Activated CD4-positive, alpha-beta T cell treated with anti-CD3 and anti-CD28 coated beads, Interleukin-2, amount 10 ng/mL, durations not matched to agents 24 days and 14 days (primary cell): ENCODE measurements at places on chromosomes 12 and 14.

DNA sequence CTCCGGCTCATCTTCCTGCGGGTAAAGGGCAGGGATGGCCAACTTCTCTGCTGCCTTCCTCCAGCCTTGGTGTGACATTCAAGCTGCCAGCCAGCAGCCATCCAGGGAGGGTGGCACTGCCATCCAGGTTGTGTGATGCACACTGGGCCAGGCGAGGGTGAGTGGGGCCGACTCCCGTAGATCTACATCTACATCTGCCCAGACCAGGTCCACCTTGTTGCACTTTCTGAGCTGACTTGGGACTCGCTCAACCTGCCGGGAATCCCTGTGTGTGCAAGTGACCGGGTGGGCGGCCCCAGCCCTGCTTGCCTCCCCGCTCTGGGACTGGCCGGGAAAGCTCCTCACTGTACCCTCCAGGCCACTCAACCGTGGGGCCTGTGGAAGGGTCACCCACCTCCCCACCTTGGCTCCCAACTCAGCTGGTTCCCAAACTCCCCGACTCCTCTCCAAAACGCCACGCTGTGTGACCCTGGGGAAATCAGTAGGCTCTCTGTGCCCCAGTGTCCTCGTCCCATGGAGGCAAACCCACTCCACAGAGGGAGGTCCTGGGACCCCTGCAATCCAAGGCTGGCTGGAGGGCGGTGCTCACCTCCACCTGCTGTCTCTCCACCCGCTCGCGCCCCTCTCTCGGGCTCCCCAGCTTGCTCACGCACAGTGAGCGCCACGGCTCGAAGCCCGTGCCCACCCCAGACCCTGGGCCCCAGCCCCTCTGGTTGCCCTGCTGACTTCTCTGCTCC is 14.7 kb downstream of the JAG2 start:
- H3K27me3 ChIP-seq, result no peaks in the 10 kb centered on the region
- H3K36me3 ChIP-seq, result no peaks in the 10 kb centered on the region
- no peak overlapping the region for H3K4me3 ChIP-seq

DNA sequence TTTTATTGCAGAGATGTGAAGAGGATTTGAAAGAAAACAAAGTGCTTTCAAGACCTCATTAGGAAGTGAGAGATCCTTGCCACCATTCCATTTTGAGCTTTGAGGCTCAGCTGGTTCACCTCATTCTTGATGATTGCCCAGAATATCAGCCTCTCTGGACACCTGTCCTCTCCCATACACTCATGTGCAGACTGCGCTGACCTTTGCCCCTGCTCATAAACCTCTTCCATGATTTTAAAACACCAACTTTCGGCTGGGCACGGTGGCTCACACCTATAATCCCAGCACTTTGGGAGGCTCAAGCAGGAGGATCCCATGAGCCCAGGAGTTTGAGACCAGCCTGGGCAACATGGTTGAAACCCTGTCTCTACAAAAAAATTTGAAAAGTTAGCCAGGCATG is 8.9 kb downstream of the COX14 start:
- no peak overlapping the region for H3K27ac ChIP-seq
- H3K27me3 ChIP-seq, result no peaks in the 10 kb centered on the region
- peaks cover 45% of the 10 kb centered on the region for H3K36me3 ChIP-seq
- H3K4me3 ChIP-seq, result no peak overlapping the region

- no peaks in the 10 kb centered on the region for H3K4me1 ChIP-seq
- no peak for DNase-seq
- no peak overlapping the region for H3K27ac ChIP-seq
- H3K27me3 ChIP-seq, result no peaks in the 10 kb centered on the region
- no peaks in the 10 kb centered on the region for H3K36me3 ChIP-seq
These were observed 525.1 kb upstream of the FBXO33 start for GRCh38 chr14:39957290-39957689.

DNA sequence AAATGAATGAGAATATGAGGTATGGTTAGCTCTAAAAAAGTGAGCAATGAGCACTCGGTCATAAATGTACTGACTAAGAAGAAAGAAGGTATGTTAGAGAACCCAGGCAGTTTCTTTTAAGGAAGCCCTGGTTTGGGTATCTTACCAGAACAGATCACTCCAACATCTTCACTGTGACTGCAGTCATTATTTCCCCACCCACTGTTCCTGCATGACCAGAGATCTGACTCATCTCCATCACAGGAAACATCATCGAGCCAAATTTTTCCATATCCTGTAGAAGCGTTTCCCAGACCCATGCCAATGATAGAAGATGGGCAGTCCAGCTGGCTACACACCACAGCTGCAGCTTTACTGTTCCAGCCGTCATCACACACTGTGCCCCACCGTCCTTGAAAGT is 48.0 kb downstream of the CD163L1 start:
- H3K27me3 ChIP-seq, result peaks cover 5% of the 10 kb centered on the region
- H3K36me3 ChIP-seq, result no peaks in the 10 kb centered on the region
- DNase-seq, result no peak
- H3K27ac ChIP-seq, result no peak overlapping the region
- no peak overlapping the region for H3K4me3 ChIP-seq

- H3K4me1 ChIP-seq, result peaks cover 11% of the 10 kb centered on the region
- no peak overlapping the region for H3K27ac ChIP-seq
- no peak for DNase-seq
- H3K4me3 ChIP-seq, result no peak overlapping the region
- H3K27me3 ChIP-seq, result no peaks in the 10 kb centered on the region
These were observed 20.5 kb downstream of the SLC11A2 start for GRCh38 chr12:51005671-51006070.

- no peak for DNase-seq
- peaks cover 14% of the 10 kb centered on the region for H3K36me3 ChIP-seq
- H3K27me3 ChIP-seq, result no peaks in the 10 kb centered on the region
- no peak overlapping the region for H3K4me3 ChIP-seq
- H3K4me1 ChIP-seq, result peaks cover 8% of the 10 kb centered on the region
- no peak overlapping the region for H3K27ac ChIP-seq
These were observed 85.7 kb downstream of the PPP2R5E start for GRCh38 chr14:63457498-63457897.

GRCh38 chr12:23139026-23139425 is 514.1 kb downstream of the ETNK1 start:
- H3K27me3 ChIP-seq, result no peaks in the 10 kb centered on the region
- no peaks in the 10 kb centered on the region for H3K36me3 ChIP-seq
- H3K4me3 ChIP-seq, result no peak overlapping the region
- DNase-seq, result no peak
- no peak overlapping the region for H3K27ac ChIP-seq
- no peaks in the 10 kb centered on the region for H3K4me1 ChIP-seq

GRCh38 chr14:95303552-95303951 is 16.2 kb downstream of the CLMN start:
- no peak overlapping the region for H3K27ac ChIP-seq
- H3K4me3 ChIP-seq, result no peak overlapping the region
- H3K4me1 ChIP-seq, result no peaks in the 10 kb centered on the region
- H3K27me3 ChIP-seq, result peaks cover 2% of the 10 kb centered on the region
- no peak for DNase-seq

GRCh38 chr14:60652674-60653651 is 3.7 kb upstream of the SIX1 start:
- DNase-seq, result peak; percentile 58
- H3K4me1 ChIP-seq, result peaks cover 39% of the 10 kb centered on the region
- no peak overlapping the region for H3K27ac ChIP-seq
- H3K36me3 ChIP-seq, result peaks cover 18% of the 10 kb centered on the region

DNA sequence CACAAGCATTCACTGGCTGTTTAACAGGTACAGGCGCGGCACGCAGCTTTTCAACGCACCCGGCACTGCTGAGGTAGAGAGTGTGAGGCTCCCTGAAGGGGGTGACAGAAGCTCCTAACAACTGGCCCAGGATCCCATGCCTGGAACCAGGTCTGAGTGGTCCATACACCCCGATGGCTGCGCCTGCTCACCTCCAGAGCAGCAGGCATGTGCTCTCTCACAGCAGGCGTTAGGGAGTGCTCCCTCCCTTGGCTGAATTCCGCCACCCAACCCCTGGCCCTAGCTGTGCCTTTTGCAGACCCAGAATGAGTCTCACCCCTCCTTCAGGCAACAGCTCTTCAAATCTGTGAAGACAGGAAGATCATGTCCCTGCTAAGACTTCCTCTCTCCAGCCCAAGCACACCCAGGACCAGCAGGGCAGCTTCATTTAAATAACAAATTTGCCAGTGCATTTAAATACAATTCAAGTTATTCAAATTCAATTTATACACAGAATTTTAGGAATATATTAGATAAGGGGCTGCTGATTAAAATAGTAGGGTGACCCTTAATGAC is 86.0 kb downstream of the SETD3 start:
- H3K36me3 ChIP-seq, result peaks cover 23% of the 10 kb centered on the region
- H3K27me3 ChIP-seq, result no peaks in the 10 kb centered on the region
- H3K4me1 ChIP-seq, result peaks cover 5% of the 10 kb centered on the region
- DNase-seq, result no peak

GRCh38 chr14:24475261-24475660 is 32.7 kb upstream of the SDR39U1 start:
- no peak for DNase-seq
- H3K27me3 ChIP-seq, result no peaks in the 10 kb centered on the region
- H3K4me3 ChIP-seq, result no peak overlapping the region
- no peaks in the 10 kb centered on the region for H3K4me1 ChIP-seq
- H3K27ac ChIP-seq, result no peak overlapping the region

- no peak overlapping the region for H3K4me3 ChIP-seq
- no peak overlapping the region for H3K27ac ChIP-seq
- H3K27me3 ChIP-seq, result peaks cover 39% of the 10 kb centered on the region
- DNase-seq, result no peak
- no peaks in the 10 kb centered on the region for H3K36me3 ChIP-seq
These were observed 13.2 kb downstream of the TCL1B start for GRCh38 chr14:95699412-95699811.

DNA sequence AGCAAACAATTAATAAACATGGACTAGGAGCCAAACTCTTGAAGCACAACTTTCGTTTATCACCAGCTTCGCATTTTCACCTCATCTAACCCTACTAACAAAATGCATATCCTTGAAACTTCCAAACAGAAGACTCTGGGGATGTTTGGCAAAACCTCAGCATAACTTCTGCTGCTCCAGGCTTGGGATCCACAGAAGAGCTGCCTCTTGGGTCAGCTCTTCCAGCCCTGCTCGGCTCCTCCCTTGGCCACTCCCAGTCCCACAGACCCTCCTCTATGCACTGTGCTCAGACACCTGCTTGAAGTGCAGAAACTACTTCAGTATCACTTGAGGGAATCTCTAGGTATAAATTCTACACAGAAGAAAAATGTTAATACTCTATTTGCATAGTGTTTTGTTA is 110.0 kb upstream of the AMIGO2 start:
- H3K27ac ChIP-seq, result no peak overlapping the region
- H3K4me1 ChIP-seq, result peaks cover 63% of the 10 kb centered on the region
- H3K36me3 ChIP-seq, result peaks cover 55% of the 10 kb centered on the region

- H3K27me3 ChIP-seq, result peaks cover 5% of the 10 kb centered on the region
- no peaks in the 10 kb centered on the region for H3K36me3 ChIP-seq
- DNase-seq, result peak; percentile 90
- no peak overlapping the region for H3K4me3 ChIP-seq
- no peak overlapping the region for H3K27ac ChIP-seq
- H3K4me1 ChIP-seq, result peaks cover 7% of the 10 kb centered on the region
These were observed 67.2 kb downstream of the CCDC92 start for GRCh38 chr12:123905319-123905925.

- H3K4me1 ChIP-seq, result no peaks in the 10 kb centered on the region
- no peaks in the 10 kb centered on the region for H3K27me3 ChIP-seq
- no peak overlapping the region for H3K4me3 ChIP-seq
- DNase-seq, result no peak
- H3K27ac ChIP-seq, result no peak overlapping the region
- H3K36me3 ChIP-seq, result peaks cover 15% of the 10 kb centered on the region
These were observed 33.2 kb downstream of the TOGARAM1 start for GRCh38 chr14:44995196-44995595.

DNA sequence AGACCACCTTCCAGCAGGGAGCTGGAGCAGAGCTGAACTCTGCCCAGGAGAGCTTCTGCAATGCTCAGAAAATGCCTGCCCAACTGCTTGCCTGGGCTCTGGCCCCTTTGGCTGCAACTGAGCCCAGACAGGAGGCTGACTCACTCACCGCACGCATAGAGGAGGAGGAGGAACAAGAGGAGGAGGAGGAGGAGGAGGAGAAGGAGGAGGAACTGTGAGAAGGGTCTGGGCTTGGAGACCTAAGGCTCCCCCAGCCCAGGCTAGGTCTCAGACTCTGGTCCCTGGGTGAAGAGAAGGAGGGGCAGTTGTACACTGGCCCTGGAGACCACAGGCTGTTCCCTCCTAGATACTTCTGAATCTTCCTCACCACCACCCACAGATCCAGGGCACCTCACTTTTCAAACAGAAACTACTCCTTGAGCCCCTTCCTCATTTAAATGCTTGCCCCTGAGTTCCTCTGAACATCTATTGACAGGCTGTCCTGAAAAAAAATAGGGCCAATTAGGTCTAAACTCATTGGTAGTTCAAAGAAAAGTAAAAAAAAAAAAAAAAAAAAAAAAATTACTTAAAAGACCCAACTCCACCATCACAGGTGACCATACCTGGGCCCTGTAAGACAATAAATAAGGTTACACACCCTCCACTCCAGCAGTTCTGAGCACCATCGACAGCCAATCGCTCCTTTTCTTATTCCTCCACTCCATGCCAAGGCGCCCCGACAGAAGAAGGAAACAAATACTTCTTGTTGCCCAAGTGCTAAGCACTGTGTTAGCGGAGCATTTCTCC is 674 bp downstream of the VDR start:
- peak overlapping the region; percentile 95 for H3K4me3 ChIP-seq
- peaks cover 42% of the 10 kb centered on the region for H3K4me1 ChIP-seq
- peaks cover 32% of the 10 kb centered on the region for H3K27me3 ChIP-seq
- H3K36me3 ChIP-seq, result peaks cover 45% of the 10 kb centered on the region
- H3K27ac ChIP-seq, result peak overlapping the region; percentile 92
- peak; percentile 90 for DNase-seq

GRCh38 chr12:104906695-104907094 is 51.4 kb downstream of the SLC41A2 start:
- DNase-seq, result no peak
- no peaks in the 10 kb centered on the region for H3K27me3 ChIP-seq

DNA sequence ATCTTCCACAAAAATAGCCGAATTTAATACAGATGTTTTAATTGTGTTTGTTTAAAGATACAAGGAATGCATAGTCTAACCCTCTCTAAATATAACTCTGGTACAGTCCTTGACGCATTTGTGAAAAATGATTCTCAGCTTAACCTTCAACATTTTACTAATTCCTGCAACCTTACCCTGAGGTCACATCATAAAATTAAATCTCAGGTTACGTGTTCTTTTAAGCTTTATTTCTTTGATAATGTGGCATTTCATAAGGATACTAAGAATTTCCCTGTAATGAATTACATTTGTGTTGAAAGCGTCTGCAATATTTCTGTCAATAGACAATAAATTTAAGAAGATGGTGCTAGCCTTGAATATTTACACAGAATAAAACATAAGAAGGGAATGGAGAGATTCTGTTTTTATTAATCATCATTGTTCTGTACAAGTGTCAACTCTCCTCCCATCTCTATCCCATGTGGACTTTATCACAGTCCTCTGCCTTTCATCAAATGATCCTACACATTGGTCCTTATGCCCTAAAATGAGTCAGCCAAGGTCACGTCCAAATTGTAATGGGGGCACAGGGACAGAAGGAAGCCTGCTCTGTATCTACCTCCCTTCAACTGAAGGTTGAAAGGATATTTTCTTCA is 769.3 kb upstream of the FLRT2 start:
- no peaks in the 10 kb centered on the region for H3K27me3 ChIP-seq
- no peak overlapping the region for H3K27ac ChIP-seq
- no peak overlapping the region for H3K4me3 ChIP-seq
